Left ventricle myocardium inferior (tissue), 1 donor: ENCODE measurements at places on chromosomes 3 and 15. TPM values are rescaled to one million over a fixed set of nuclear protein-coding genes. Genes with fewer than 3 reads are reported as not detected.
A peak's percentile ranks its signal among the peaks of the same experiment; 100 is the strongest.

- H3K4me1 ChIP-seq, result no peaks in the 10 kb centered on the region
- H3K27ac ChIP-seq, result no peak overlapping the region
- H3K27me3 ChIP-seq, result peaks cover 20% of the 10 kb centered on the region
- no peak for DNase-seq
- H3K36me3 ChIP-seq, result no peaks in the 10 kb centered on the region
Measured at GRCh38 chr3:45353070-45353469, 35.3 kb upstream of the LARS2 start.

Gene SLC24A1
- 2.3 TPM for total RNA-seq

Gene SLC25A20
- total RNA-seq, result 94.1 TPM

- peak overlapping the region; percentile 99 for H3K4me3 ChIP-seq
- H3K27ac ChIP-seq, result peak overlapping the region; percentile 100
- H3K27me3 ChIP-seq, result no peaks in the 10 kb centered on the region
- no peak for DNase-seq
Measured at GRCh38 chr3:129184396-129184657, 631 bp upstream of the CNBP start.

GRCh38 chr3:158771982-158772381 is 29.9 kb upstream of the MFSD1 start:
- H3K27me3 ChIP-seq, result no peaks in the 10 kb centered on the region
- H3K27ac ChIP-seq, result no peak overlapping the region
- peaks cover 58% of the 10 kb centered on the region for H3K4me1 ChIP-seq
- H3K36me3 ChIP-seq, result no peaks in the 10 kb centered on the region

GRCh38 chr15:50059203-50059772 is 59.7 kb downstream of the ATP8B4 start:
- peak overlapping the region; percentile 47 for H3K27ac ChIP-seq
- H3K4me1 ChIP-seq, result peaks cover 27% of the 10 kb centered on the region
- H3K27me3 ChIP-seq, result no peaks in the 10 kb centered on the region
- no peaks in the 10 kb centered on the region for H3K36me3 ChIP-seq
- DNase-seq, result no peak
- H3K4me3 ChIP-seq, result no peak overlapping the region

Gene KNSTRN
- total RNA-seq, result 9.0 TPM

DNA sequence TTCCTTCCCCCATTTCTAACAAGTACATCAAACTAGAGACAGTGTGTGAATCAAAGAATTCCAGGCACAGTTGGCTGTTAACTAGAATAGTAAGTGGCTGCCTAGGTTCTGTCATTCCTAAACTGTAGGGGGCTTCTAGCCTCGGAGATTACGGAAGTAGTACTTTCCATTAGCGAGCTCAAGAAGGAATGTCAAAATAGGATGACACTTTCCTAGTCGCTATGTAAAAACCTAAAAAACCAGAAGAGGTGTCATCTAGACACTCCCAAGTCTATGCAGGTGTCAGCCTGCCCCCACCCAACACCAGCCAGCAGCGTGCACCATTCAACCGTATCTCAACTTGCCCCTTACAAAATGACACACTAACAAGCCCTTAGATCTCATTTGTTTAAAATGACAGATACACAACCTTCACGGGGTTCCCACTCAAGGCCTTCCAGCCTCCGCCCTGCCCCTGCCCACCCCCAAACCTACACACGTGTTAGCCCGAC is 874 bp downstream of the INO80 start:
- no peak for DNase-seq
- H3K4me1 ChIP-seq, result peaks cover 39% of the 10 kb centered on the region
- H3K27me3 ChIP-seq, result no peaks in the 10 kb centered on the region
- peak overlapping the region; percentile 100 for H3K27ac ChIP-seq

DNA sequence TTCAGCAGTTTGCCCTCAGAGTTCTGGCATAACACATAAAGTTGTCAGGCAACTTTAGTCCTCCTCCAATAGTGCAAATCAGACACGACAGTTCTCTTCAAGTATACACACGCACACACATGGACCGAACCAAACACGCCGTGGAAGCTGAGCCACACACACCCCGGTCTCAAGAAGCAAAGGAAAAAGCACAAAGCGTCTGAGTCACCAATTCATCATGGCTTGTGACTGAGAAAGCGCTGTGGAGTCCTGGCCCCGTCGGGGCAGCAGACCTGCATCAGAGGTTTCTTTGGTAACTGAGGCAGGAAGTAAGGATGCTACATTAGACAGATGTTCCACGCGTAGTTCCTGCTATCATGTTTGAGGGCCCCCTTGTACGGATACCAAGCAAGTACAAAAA is 85.7 kb downstream of the VGLL4 start:
- no peaks in the 10 kb centered on the region for H3K27me3 ChIP-seq
- H3K4me3 ChIP-seq, result no peak overlapping the region
- peaks cover 100% of the 10 kb centered on the region for H3K4me1 ChIP-seq

GRCh38 chr3:100073049-100073713 is 41.1 kb downstream of the FILIP1L start:
- H3K27me3 ChIP-seq, result no peaks in the 10 kb centered on the region
- H3K36me3 ChIP-seq, result no peaks in the 10 kb centered on the region
- no peak for DNase-seq

Gene THRB
- total RNA-seq, result 32.8 TPM

- no peaks in the 10 kb centered on the region for H3K27me3 ChIP-seq
- peaks cover 9% of the 10 kb centered on the region for H3K4me1 ChIP-seq
- no peak for DNase-seq
- H3K4me3 ChIP-seq, result no peak overlapping the region
- H3K36me3 ChIP-seq, result no peaks in the 10 kb centered on the region
Measured at GRCh38 chr15:92525758-92526245, 129.8 kb downstream of the FAM174B start.

Gene C3orf22
- not detected for total RNA-seq

Gene SLITRK3
- total RNA-seq, result not detected

GRCh38 chr3:46693892-46694226 is 380 bp upstream of the ALS2CL start:
- H3K4me3 ChIP-seq, result peak overlapping the region; percentile 91
- H3K36me3 ChIP-seq, result peaks cover 5% of the 10 kb centered on the region
- H3K27ac ChIP-seq, result peak overlapping the region; percentile 96

- peak within 1 kb of the TSS; percentile 71 for H3K4me3 ChIP-seq
- no peaks in the 10 kb centered on the region for H3K36me3 ChIP-seq
- H3K27me3 ChIP-seq, result peaks cover 76% of the 10 kb centered on the region
- no peak within 1 kb of the TSS for H3K27ac ChIP-seq
- peak; percentile 64 for DNase-seq
Measured at GRCh38 chr3:138434276-138434874, at the start of gene ESYT3. ESYT3 (plus strand) TSS chr3:138434616; CDS start chr3:138434799, 183 bp downstream.

DNA sequence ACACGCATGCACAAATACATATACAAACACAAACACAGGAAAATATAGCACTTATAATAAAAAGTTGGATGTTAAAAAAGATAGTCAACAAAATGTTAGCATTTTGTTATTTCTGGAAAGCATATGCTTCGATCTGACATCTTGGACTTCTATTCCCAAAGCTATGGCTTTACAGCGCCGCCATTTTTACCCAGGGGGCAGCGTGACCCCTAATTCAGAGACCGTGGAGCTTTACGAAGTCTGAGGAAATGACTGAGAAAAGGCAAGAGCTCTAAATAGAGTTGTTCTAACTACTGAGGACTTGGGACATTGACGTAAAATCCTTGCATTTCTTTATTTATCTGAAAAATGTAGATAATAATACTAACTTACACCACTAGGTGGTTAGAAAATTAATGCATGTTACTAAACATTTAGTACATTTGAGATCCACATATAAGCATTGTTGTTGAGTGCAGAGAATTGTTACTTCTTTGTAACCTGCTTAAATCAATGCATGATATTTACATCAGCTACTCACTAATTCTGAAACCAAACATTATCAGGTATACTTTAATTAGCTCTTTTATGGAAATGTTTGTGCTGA is 155.4 kb downstream of the TP63 start:
- H3K4me1 ChIP-seq, result no peaks in the 10 kb centered on the region
- no peak for DNase-seq

Gene AGBL1
- total RNA-seq, result not detected

DNA sequence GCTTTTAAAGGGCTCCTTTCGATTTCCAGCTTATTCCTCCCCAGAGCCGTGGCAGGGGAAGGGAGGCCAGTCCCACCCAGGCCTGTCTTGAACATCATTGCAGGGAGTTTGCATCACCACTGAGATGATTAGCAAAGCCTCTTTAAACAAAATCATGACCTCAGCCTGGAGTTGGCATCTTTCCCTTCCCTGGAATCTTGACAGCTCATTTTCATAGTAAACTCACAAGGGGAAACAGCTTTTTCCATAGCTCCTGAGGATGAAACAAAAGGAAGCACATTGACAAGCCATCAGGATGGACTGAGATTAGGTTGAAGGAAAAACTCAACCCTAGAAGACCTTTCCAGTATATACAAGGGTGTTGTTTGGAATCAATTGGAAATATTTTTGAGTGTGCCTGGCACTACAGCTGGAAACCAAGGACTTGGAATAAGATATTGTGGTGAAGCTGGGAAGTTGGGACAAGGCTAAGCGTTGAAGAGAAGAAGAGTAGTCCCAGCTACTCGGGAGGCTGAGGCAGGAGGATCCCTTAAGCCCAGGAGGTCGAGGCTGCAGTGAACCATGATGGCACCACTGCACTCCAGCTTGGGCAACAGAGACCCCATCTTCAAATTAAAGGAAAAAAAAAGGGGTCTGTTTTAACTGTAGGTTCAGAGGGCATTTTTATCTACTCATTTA is 3.1 kb upstream of the LARP6 start:
- peak overlapping the region; percentile 19 for H3K4me3 ChIP-seq
- H3K36me3 ChIP-seq, result no peaks in the 10 kb centered on the region
- H3K27me3 ChIP-seq, result no peaks in the 10 kb centered on the region
- peak overlapping the region; percentile 95 for H3K27ac ChIP-seq
- DNase-seq, result peak; percentile 62
- peaks cover 60% of the 10 kb centered on the region for H3K4me1 ChIP-seq

DNA sequence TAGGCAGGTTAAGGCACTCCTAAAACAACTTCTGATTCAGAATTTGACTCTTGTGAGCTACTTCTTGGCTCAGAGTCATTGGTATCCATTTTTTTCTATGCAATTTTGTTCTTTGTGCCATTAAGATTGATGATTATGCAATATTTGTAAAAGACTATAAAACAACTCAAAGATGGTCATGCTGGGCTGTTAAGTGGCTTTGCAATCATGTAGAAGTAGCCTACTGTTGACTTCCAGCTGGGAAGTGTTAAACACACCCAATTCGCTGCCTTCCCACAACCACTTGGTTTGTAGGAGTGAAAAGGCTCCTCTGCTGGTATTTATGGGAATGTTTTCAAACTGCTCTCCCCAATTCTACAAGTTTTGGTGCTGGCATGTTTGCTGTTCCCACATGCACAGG is 74.7 kb upstream of the COL6A6 start:
- DNase-seq, result no peak
- no peak overlapping the region for H3K27ac ChIP-seq
- no peaks in the 10 kb centered on the region for H3K36me3 ChIP-seq
- no peaks in the 10 kb centered on the region for H3K4me1 ChIP-seq
- no peak overlapping the region for H3K4me3 ChIP-seq

DNA sequence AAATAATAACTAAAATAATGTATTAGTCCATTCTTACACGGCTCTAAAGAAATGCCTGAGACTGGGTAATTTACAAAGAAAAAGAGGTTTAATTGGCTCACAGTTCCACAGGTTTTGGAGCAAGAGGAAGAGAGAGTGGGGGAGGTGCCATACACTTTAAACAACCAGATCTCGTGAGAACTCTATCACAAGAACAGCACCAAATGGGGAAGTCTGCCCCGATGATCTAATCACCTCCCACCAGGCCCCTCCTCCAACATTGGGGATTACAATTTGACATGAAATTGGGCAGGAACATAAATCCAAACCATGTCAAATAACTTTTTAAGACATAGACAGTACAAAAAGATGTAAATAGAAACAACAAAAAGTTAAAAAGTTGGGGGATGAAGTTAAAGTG is 63.2 kb downstream of the ILDR1 start:
- no peak overlapping the region for H3K27ac ChIP-seq
- H3K4me1 ChIP-seq, result peaks cover 3% of the 10 kb centered on the region
- H3K36me3 ChIP-seq, result no peaks in the 10 kb centered on the region
- no peak overlapping the region for H3K4me3 ChIP-seq

- peaks cover 4% of the 10 kb centered on the region for H3K4me1 ChIP-seq
- H3K4me3 ChIP-seq, result no peak overlapping the region
- no peak for DNase-seq
- H3K27me3 ChIP-seq, result no peaks in the 10 kb centered on the region
- no peak overlapping the region for H3K27ac ChIP-seq
Measured at GRCh38 chr3:161423911-161424522, 52.7 kb upstream of the SPTSSB start.

GRCh38 chr3:127254730-127255129 is 33.1 kb downstream of the PRR20G start:
- no peaks in the 10 kb centered on the region for H3K36me3 ChIP-seq
- H3K4me1 ChIP-seq, result no peaks in the 10 kb centered on the region
- H3K27ac ChIP-seq, result no peak overlapping the region
- no peak for DNase-seq
- peaks cover 57% of the 10 kb centered on the region for H3K27me3 ChIP-seq

DNA sequence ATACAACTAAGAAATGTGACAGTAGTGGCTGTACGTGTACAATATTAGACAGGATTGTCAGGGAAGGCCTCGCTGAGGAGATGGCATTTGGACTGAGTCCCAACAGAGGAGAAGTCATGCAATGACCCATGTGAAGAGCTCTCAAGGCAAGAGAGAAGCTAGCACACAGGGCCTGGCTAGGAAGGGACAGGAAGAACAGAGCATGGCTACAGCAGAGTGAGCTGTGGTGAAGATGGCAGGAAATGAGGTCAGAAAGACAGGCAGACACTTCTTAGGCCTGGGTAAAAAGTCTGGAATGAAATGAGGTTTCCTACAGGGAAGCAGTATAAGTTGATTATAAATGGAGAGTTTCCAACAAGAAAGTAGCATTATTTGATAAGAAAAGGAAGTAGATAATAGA is 33.2 kb upstream of the LEKR1 start:
- no peaks in the 10 kb centered on the region for H3K36me3 ChIP-seq
- peaks cover 8% of the 10 kb centered on the region for H3K4me1 ChIP-seq
- H3K27ac ChIP-seq, result no peak overlapping the region
- H3K4me3 ChIP-seq, result no peak overlapping the region
- H3K27me3 ChIP-seq, result no peaks in the 10 kb centered on the region
- DNase-seq, result no peak

GRCh38 chr3:187062526-187063177 is 76.6 kb downstream of the RPL39L start:
- DNase-seq, result no peak
- H3K36me3 ChIP-seq, result peaks cover 26% of the 10 kb centered on the region
- no peaks in the 10 kb centered on the region for H3K27me3 ChIP-seq
- no peak overlapping the region for H3K27ac ChIP-seq
- H3K4me3 ChIP-seq, result no peak overlapping the region

GRCh38 chr3:127694467-127695215 is 21.9 kb downstream of the ABTB1 start:
- peak overlapping the region; percentile 96 for H3K27ac ChIP-seq
- no peak overlapping the region for H3K4me3 ChIP-seq
- H3K27me3 ChIP-seq, result no peaks in the 10 kb centered on the region

Gene CSTA
- total RNA-seq, result 0.74 TPM
